Fibroblast of mammary gland (primary cell): ENCODE measurements at places on chromosomes 11 and 22.

- DNase-seq = no peak
Measured at GRCh38 chr11:102289592-102289991, 27.7 kb upstream of the BIRC3 start.

DNA sequence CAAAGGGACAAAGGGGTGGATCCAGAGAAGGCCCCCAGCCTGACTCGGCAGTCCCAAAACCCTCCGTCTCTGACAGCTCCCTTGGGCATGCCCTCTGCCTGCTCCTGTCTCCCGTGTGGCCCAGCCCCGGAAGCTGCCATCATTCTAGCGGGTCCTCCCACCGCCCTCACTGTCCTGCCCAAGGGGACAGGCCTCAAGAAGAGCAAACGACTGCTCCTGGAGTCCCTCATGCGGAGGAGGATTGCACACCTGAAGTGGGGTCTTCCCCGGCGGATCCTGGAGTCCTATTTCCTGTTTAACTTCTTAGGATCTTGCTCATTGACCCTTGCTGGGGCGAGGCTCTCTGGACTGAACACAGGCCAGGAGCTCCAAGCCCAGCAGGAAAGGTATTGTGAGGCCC lies 2.6 kb upstream of the MEI1 start:
- no peak for DNase-seq

DNA sequence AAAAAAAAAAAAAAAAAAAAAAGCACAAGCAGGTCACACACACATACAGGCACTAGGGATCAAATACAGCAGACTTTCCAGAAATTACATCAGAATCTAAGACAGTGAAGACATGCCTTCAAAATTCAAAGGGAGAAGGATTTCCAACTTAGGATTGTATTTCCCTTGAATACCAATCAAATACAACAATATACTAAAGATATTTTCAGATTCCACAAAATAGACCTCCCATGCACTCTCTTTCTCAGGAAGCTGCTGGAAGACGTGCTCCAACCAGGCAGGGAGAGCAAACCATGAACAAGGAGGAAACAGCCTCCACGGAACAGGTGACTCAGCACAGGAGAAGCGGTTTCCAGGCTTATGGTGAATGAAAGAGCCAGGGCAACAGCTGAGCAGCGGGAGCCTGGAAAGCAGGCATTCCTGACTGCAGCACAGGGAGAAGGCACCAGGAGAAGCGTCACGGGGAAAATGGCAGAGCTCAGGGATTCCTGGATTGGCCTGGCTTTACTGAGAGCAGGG lies 32.0 kb downstream of the TMEM184B start:
- peak; percentile 87 for DNase-seq

- DNase-seq = peak; percentile 40
Measured at GRCh38 chr11:130891326-130891725, 25.0 kb downstream of the SNX19 start.

GRCh38 chr11:63683133-63683991 lies 2.1 kb downstream of the RTN3 start:
- peak; percentile 43 for DNase-seq

DNA sequence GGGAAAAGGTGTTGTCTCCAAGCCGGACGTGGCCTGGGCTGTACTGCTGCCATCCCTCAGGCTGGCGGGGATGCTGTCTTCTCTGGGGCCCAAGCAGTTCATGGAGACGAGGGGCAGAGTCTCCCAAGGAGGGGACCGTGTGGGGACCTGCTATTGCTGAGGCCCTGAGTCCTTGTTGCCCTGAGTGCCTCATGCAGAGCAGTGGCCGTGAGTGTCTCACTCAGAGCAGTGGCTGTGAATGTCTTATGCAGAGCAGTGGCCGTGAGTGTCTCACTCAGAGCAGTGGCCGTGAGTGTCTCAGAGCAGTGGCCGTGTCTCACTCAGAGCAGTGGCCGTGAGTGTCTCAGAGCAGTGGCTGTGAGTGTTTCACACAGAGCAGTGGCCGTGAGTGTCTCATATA lies 54.7 kb downstream of the GRAMD4 start:
- no peak for DNase-seq

DNA sequence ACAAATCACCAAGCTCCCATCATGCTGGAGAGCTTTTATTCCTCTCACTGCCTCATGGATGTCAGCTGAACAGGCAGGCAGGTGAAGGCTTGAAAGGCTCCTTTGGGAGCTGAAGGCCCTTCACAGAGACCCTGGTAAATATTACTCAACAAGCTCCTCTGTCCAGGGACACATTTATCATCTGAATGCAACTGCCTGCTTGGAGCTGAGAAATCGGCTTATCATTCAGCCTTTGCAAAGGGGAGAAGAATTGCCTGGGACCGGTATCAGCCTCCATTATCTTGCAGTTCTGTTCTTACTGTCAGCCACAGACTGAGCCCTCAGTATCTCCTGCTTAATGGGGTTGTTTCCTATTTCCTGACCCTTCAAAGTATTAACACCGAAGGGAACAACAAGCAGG lies 113.8 kb upstream of the PITPNB start:
- DNase-seq = no peak

- no peak for DNase-seq
Measured at GRCh38 chr11:3854660-3854976, 846 bp upstream of the STIM1 start.

DNA sequence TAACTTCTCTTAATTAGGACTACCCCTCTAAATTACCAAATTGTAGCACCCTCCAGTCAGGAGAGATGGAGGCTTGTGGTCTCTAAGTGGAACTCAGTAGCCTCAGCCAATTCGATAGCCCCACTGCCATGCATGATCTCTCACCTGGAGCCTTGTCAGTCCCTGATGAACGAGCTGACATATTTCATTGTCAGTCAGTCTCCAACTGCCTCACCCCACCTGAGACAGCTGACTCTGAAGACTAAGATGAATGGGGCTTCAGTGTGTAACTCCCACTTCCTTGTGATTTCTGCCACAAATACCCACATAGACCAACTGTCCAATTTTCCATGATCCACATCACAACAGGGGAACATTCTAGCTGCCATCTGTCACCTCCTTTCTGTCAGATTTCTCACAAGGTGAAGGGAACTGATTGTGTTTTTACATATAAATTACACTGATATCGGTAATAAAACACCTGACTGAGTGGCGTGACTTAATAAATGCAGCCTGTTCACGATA lies 206.5 kb downstream of the FAM181B start:
- DNase-seq = no peak

DNA sequence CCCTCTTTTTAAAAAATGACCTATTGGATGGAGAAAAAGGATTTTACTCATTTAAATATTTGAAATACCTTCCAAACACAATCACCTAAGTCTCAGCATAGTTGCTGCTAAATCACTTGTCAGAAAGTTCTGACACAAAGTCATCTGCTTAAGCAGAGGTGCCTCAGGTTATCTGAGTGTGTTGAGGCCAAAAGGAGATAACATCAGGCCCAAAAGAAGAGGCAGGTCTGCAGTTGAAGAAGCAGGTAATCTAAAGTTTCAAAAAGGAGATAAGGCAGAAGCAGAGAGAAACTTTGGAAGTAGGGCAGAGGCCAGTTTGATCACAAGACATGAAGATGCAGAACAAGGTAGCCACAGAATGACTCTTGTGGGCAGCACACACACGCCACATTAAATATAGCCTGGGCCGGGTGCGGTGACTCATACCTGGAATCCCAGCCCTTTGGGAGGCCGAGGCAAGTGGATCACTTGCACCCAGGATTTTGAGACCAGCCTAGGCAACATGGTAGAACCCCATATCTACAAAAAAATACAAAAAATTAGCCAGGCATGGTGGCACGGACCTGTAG lies 175.7 kb upstream of the API5 start:
- no peak for DNase-seq

- peak; percentile 76 for DNase-seq
Measured at GRCh38 chr11:74057249-74058151, 48.6 kb upstream of the UCP3 start.

- no peak for DNase-seq
Measured at GRCh38 chr11:89490602-89490980, 584 bp downstream of the NOX4 start.

GRCh38 chr22:42357634-42358296 lies 74.4 kb downstream of the NFAM1 start:
- no peak for DNase-seq

- DNase-seq = peak; percentile 31
Measured at GRCh38 chr11:73662445-73663157, 16.2 kb downstream of the PLEKHB1 start.

- DNase-seq = peak; percentile 51
Measured at GRCh38 chr22:46060292-46061123, 83.5 kb upstream of the WNT7B start.

DNA sequence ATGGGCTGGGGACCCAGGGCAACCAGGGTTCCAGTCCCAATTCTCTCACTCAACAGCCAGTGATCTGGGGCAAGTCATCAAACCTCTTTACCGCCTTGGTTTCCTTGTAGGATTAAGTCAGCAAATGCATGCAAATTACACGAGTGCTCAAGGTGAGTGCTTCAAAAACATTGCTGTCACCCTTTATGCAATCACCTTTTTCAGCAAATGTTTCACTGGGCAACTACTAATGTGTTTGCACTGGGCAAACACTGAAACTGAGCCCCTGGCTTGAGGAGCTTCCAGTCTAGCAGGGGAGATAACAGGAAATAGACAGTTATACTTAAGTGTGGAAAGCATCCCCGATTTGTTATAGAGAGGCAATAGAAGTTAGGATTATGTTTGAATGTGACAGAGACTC lies 37.7 kb upstream of the DMC1 start:
- DNase-seq = no peak

- DNase-seq = no peak
Measured at GRCh38 chr11:70551351-70552166, 153.2 kb downstream of the CTTN start.

DNA sequence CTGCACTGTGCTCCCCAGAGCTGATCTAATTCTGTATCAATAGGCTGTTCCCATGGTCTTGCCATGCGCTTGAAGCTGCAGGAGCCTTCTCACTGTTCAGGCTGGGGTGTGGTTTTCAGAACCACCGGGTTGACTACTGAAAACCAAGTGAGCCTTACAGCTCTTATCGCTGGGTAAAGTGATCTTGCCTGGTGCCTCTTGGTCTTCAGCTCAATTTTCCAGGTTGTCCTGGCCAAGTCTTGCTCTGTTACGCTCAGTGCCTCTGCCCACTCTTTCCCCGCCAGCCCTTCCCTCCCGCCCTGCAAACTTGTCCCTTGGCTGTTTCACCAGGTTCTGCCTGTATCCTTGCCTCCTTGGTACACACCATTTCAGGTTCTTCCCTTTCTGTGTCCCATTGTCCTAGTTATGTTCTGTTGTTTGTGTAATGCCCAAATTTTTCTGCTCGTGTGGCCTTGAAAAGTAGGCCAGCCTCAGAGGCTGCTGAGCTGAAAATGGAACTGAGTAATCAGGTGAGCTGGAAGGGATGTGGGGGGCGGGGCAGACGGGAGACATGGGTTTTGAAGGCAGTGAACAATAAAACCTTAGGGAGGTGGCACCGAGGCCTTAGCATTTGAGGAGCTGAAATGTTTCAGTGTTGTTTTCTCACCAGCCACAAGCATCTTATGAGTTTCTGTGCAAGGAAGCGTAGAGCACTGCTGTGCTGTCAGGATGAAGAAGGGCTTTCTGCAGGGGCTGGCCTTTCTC lies 11.2 kb downstream of the PEX26 start:
- no peak for DNase-seq

- DNase-seq = no peak
Measured at GRCh38 chr11:97110376-97110775, 720.6 kb downstream of the JRKL start.

DNA sequence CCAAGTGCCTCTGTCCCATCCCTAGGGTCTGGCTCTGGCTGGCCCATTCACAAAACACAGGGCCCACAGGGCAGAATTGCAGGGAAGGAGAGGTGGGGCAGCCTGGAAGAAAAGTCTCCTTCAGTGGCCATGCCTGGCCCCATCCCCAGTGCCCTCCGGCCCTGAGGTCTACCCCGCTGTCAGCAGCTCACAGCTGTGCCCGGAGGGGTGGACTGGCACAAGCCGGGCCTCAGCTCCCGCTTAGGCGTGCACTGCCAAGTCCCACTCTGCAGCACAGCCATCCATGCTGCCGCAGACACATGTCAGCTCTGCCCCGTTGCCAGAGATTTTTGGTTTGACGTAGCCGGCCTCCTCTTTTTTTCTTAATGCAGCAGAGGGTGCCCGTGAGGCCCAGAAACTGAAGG lies 3.9 kb upstream of the SCN2B start:
- DNase-seq = no peak

DNA sequence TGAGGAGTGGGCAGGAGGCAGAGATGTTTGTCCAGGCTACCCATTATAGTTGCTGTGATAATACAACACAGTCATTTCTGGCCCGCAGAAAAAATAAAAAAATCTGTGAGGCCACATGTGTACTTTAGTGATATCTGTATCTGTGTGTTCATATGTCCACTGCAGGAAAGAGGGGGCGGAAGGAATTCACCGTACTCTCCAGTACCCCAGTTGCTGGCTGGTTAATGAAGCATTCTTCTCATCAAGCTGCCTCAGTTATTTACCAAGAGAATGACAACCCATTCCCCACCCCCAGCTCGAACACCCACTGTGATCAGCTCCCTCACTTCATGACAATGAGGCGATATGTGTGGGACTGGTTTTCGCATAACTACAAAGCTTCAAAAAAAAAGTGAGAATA lies 309.3 kb downstream of the SOX6 start:
- DNase-seq = no peak

DNA sequence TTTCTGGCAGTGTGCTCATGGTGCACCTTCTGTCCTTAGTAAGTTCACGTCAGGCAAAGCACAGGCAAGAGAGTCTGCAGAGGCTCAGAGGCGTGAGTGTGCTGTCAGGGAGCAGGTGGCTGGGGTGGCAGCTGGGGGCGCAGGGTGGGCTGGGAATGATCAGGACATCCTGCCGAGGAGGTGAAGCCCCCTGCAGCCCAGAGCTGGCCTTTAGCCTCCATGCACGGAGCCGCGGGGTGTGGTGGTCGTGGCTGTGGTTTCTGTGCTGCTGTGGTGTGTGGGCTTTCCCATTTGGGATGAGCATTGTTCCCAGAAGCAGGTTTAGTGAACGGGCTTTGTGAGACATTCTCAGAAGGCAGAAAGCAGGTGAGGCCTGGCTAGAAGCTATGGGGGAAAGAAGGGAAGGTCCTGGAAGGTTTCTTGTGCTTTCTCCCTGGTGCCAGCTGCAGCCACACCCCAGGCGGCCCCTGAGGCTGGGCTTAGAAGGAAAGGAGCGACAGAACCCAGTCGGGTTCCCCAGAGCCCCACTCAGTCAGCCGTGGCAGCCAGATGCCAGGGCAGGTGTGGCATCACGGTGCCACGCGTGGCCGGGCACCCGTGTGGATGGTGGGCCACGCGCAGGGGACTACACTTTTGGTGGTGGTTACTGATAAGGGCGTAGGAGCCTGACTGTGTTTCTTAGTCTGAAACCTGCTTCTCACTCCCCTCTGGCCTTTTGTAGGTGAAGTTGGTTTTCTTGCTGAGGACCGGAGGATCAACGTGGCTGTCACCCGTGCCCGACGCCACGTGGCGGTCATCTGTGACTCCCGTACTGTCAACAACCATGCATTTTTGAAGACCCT lies 32.0 kb downstream of the IGHMBP2 start:
- DNase-seq = no peak

DNA sequence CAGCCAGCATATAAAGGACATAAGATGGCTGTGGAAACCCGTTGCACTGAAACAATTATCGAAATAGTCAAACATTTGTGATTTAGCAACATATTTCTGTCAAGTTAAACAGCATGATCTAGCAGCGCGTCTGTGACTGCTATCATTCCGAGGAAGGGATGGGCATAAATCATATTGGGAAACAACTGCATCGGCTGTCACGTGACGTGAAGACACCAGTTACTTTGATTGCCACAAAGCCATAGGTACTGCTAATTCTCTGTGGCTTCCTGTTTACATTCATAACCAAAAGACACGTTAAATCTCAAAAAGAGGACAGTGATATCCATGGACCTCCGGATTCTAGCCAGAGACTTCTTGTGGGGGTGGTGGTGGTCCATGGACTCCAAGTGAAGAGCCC lies 87.8 kb downstream of the CACNA1I start:
- DNase-seq = no peak

GRCh38 chr11:104076455-104076854 lies 40.0 kb downstream of the DDI1 start:
- DNase-seq = no peak
